Upper lobe of right lung (tissue), 1 donor: ENCODE measurements at places on chromosomes 16 and 17. TPM values are rescaled to one million over a fixed set of nuclear protein-coding genes. Genes with fewer than 3 reads are reported as not detected.

PRSS21 gene
- 17.1 TPM for total RNA-seq

GSDMA gene
- total RNA-seq, result 0.29 TPM

DNAAF8 gene
- total RNA-seq, result 0.58 TPM

ZFHX3 gene
- total RNA-seq, result 29.0 TPM

ATAD5 gene
- 1.1 TPM for total RNA-seq

JPH3 gene
- 0.29 TPM for total RNA-seq

- H3K4me3 ChIP-seq, result no peak overlapping the region
- no peak overlapping the region for H3K27ac ChIP-seq
- no peaks in the 10 kb centered on the region for H3K27me3 ChIP-seq
- peaks cover 100% of the 10 kb centered on the region for H3K36me3 ChIP-seq
Observed at GRCh38 chr17:17254036-17254435, 17.1 kb upstream of the FLCN start.

DNA sequence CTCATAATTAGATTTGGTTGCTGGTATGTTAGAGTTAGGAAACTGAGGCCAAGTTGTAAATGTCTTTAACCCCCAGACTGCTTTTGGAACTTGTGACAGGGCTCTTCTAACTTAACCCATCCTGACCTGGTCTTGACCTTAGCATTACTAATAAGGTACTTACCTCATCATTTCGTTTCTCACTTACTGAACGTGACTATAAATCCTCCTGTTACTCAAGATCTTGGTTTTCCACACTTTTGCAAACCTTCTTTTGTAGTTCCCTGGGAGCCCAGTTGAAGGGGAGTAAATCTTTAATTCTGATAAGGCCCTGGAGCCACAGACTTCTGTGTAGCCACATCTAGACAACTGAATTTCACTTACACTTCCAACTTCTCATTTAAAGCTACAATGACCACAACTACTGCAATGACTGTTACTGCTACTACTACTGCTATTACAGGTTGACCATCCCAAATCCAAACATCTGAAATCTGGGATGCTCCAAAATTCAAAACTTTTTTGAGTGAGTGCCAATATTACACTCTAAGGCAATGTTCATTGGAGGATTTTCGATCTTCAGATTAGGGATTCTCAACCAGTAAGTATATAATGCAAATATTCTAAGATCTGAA, 248.8 kb upstream of the TBX2 start:
- H3K4me3 ChIP-seq, result no peak overlapping the region
- H3K27ac ChIP-seq, result no peak overlapping the region
- no peaks in the 10 kb centered on the region for H3K36me3 ChIP-seq
- no peaks in the 10 kb centered on the region for H3K27me3 ChIP-seq
- peaks cover 1% of the 10 kb centered on the region for H3K4me1 ChIP-seq

DNA sequence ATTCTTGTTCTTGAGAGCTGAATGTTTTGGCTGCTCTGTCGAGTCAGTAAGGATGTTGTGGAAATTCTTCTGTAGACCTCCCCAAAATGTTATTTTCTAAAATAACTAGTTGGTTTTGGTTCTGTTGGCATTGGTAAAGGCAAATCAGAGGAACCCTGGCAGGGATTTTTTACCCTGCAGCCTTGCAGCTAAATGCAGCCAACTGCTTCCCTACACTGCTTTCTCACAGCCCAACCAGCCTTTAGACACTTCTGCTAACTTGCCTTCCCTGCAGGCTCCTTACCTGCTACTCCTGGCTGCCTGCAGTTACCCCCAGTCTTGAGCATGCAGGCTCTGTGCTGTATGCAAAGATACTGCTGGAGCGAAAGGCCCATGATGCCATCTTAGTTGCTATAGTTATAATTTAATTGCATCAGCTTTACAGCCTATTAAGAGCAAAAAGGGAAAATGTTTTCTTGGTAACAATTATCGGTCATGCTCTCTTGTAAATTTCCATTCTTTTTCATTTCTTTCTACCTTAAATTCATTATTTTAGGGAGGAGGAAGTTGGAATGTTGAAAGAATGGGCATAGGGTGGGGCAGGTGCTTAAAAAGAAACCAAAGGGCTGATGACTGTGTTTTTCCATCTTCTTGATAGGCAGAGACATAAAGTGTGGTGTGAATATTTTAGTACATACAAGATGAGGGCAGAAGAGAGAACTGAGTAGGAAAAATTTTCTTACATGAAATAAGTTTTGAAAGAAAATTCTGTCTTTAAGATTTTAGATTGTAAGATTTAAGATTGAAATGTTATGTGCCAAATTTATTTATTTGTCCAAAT, 20.0 kb downstream of the NUP93 start:
- DNase-seq, result no peak
- H3K27me3 ChIP-seq, result no peaks in the 10 kb centered on the region
- H3K4me1 ChIP-seq, result peaks cover 18% of the 10 kb centered on the region
- H3K27ac ChIP-seq, result no peak overlapping the region
- no peaks in the 10 kb centered on the region for H3K36me3 ChIP-seq

GRCh38 chr17:43644081-43644480, 17.6 kb downstream of the MEOX1 start:
- H3K27me3 ChIP-seq, result no peaks in the 10 kb centered on the region
- H3K27ac ChIP-seq, result no peak overlapping the region
- no peaks in the 10 kb centered on the region for H3K4me1 ChIP-seq
- no peak for DNase-seq
- no peaks in the 10 kb centered on the region for H3K36me3 ChIP-seq

DNA sequence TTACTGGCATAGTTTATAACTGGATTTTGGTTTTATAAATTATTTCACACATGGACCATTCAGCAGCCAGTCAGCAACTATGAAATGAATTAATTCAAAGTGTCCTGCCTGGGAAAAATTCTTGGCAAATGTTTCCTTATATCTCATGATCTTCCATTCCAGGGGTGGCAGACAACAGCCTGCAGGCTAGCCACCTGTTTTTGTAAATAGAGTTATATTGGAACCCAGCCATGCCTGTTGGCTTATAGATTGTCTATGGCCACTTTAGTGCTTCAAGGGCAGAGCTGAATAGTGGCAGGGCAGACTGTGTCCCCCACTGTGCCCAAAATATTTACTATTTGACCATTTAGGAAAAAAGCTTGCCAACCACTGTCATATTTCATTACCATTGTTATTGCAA, 613.7 kb downstream of the TMEM114 start:
- no peaks in the 10 kb centered on the region for H3K36me3 ChIP-seq
- H3K27ac ChIP-seq, result no peak overlapping the region
- no peaks in the 10 kb centered on the region for H3K4me1 ChIP-seq

DNA sequence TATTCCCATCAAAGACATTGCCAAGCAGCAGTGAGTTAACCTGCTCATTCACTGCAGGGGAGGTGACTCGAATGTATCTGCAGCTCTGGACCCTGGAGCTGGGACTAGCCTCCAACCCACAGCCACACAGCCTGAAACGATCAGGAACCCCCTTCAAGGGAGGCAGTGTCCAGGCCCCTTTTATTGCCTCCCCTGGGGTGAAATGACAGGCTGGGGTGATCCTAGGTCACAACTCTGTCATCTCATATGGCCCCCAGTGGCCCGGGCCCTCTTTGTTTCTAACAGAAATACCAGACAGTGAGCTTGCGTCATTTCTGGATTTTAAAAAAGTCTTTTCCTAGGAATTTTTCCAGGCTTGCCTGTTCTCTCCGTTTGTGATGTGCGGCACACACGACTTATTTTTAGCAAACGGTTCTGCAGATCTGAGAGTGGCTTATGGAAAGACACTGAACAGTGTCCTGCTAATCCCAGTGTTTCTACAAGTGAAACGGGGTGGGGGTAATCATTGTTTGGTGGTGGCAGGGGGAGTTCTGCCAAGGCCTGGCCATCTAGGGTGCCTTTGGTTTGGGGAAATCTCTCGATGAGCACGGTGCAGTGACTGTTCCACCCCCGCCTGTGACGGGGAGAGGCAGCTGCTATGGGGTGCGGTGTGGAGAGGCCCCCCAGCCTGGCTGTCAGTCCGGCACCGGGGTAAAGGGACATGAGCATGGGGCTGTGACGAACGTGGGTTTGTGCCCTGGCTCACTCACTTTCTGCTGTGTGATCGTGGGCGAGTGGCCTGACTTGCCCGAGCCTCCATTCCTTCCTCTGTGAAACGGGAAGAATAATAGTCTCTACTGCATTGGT, 27.2 kb downstream of the NAGPA start:
- H3K4me3 ChIP-seq, result no peak overlapping the region
- no peak for DNase-seq
- no peaks in the 10 kb centered on the region for H3K36me3 ChIP-seq
- H3K27ac ChIP-seq, result no peak overlapping the region
- no peaks in the 10 kb centered on the region for H3K4me1 ChIP-seq
- no peaks in the 10 kb centered on the region for H3K27me3 ChIP-seq

GRCh38 chr16:51557670-51558069, 406.6 kb upstream of the SALL1 start:
- no peak overlapping the region for H3K27ac ChIP-seq
- H3K27me3 ChIP-seq, result no peaks in the 10 kb centered on the region
- no peak overlapping the region for H3K4me3 ChIP-seq
- no peaks in the 10 kb centered on the region for H3K4me1 ChIP-seq
- H3K36me3 ChIP-seq, result no peaks in the 10 kb centered on the region

- H3K4me3 ChIP-seq, result no peak overlapping the region
- no peaks in the 10 kb centered on the region for H3K36me3 ChIP-seq
- H3K27ac ChIP-seq, result no peak overlapping the region
- no peaks in the 10 kb centered on the region for H3K4me1 ChIP-seq
Observed at GRCh38 chr16:86584726-86585721, 6.7 kb downstream of the FOXL1 start.
